ENCODE measurements at places on chromosomes 16 and 17.

DNA sequence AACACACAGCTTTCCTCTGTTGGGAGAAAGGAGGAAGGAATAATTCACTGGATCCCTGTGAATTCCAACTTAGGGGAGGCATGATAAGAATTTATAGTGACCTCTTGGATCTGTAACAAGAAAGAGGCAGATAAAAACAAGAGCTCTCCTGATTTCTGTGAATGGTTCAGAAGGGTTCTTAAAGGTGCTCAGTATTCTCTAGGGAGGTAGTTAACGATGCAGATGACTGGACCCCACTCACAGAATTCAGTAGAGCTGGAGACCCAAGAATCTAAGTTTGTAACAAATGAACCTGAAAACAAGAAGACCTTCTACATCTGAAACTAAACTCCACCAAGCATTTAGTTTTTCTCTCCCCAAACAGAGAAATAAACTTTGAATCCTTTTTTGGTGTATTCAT lies 8.6 kb downstream of the ZNRF1 start:
- no peak for DNase-seq

DNA sequence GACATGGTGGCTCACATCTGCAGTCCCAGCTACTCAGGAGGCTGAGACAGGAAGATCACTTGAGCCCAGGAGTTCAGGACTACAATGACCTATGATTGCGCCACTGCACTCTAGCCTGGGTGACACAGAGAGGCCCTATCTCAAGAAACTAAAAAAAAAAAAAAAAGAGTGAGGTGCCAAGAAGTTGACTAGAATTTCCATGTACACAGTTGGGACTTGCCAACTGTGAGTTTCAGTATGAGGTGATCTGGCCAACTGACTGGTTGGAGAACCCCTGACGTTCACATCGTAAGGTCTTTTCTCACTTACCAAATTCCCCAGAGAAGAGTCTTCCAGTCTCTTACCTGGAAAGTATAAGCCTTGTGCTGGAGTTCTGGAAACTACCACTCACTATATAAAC lies 3.1 kb upstream of the MED11 start:
- DNase-seq, result no peak

- peak; percentile 79 for DNase-seq
Observed at GRCh38 chr17:63998050-63998720, at the start of gene PRR29. Gene PRR29 (plus strand): TSS chr17:63998351. CDS start chr17:63998365, 14 bp downstream.

GRCh38 chr17:79171188-79171587 lies 96.6 kb downstream of the ENGASE start:
- no peak for DNase-seq

- DNase-seq, result no peak
Observed at GRCh38 chr17:50026046-50026675, 29.7 kb upstream of the ITGA3 start.
